ENCODE measurements at places on chromosomes 3 and 15.

DNA sequence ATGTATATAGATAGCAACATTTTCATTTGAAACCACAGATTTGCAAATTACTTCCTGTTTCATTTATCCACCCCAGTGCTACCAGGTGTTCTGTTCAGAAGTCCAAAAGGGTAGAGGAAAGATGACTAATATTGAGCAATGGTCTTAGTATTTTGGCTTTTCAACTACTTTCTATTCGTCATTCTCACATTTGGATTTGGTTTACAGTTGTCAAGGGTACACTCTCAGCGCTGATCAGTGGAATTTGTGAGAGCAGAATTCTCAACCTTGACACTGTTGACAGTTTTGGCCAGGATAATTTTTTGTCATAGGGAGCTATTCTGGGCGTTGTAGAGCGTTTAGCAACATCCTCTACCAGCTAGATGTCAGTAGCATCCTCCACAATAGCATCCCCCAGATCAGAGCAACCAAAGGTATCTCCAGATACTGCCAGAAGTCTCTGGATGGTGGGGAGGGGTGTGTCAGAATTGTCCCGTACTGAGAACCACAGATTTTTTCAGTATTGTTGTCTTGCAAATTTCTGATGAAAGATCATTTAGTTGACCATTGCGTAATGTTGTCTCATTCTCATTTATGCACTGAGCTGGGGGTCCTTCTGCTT lies 4.2 kb downstream of the HMCES start:
- no peak for DNase-seq

DNA sequence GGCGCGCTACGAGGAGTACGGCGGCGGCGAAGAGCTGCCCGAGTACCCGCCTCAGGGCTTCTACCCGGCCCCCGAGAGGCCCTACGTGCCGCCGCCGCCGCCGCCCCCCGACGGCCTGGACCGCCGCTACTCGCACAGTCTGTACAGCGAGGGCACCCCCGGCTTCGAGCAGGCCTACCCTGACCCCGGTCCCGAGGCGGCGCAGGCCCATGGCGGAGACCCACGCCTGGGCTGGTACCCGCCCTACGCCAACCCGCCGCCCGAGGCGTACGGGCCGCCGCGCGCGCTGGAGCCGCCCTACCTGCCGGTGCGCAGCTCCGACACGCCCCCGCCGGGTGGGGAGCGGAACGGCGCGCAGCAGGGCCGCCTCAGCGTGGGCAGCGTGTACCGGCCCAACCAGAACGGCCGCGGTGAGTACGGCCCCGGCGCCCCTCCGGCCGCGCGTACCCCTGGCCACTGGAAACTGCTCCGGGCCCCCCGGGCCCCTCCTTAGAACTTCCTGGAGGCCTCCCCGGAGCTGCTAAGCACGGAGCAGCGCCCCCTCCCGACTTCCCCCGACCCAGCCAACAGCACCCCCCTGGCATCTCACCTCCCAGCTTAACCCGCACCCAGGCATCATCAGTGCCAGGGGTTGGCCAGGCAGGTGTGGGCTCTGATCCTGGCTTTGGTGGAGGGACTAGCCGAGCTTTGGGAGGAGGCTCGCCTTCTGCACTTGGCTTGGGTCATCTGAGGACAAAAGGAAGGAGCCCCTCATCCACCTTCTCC lies 1.4 kb downstream of the LOXL1 start:
- DNase-seq = no peak

DNA sequence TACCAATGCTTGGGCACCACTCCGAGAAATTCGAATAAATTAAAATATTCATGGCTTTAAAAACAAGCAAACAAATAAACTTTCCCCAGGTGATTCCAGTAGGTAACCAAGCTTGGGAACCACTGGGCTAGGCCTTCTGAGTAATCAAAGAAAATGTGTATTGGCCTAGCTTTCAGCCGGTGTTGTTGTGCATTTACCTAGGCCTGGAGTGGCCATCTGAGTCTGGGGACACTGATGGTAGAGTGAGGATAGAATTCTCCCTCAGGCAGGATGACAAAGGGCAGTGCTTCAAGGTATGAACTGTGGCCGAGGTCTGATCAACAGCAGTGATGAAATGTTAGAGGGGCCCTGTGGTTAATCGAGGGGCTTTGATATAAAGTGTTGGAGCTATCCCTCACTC lies 440.5 kb downstream of the EPHB1 start:
- no peak for DNase-seq

DNA sequence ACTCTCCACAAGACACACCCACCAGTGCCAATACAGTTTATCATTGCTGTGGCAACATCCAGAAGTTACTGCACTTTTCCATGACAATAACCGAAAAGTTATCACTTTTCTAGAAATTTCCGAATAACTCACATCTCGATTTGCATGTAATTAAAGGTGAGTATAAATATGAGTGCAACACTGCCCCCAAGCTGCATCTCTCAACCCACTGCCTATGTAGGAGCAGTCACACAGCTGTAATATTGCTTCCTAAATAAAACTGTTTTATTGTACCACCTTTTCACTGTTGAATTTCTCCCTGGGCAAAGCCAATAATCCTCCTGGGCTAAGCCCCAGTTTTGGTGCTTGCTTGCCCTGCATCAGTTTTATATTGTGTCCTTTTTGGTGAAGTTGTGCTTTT lies 601.0 kb upstream of the EPHA6 start:
- no peak for DNase-seq

DNA sequence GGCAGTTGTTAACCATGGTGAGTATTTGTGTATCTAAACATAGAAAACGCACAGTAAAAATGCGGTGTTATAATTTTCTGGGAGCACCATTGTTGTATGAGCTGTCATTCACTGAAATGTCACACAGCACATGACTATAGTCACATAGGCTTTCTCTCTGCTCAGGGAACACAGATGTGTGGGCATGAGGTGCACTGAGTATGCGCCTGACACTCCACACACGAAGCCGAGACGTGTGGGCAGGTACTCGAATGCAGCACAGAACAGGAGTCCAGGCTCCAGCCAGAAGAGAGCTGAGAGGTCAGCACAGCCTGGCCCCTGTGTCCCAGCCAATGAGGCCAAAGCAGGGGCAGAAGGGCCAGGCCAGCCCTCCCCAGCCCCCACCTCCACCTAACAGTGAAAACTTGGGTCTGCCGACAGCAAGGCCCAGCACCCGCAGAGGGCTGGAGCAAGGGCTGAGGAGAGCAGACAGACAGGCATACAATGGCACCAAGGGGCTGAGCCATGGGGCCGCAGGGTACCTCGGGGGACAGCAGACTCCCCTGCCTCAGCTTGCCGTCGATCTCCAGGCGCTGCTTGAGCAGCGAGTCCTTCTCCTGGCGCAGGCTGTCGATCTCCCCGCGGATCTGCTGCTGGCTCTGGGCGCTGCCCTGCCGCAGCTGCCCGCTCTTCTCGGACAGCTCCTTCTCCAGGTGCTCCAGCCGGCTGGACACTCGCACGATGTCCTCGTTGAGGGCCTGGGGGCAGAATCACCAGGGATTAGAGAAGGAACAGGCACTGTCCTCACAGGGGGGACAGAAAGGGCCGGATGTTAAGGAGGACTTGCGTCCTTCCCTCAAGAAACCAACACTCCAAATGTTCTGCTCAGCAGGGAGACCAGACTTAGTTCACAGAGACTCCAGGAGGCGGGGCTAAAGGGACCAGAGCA lies 24.0 kb downstream of the KIF7 start:
- no peak for DNase-seq

- peak; percentile 93 for DNase-seq
Observed at GRCh38 chr15:101201411-101202174, 50.3 kb downstream of the CHSY1 start.
